Heart right ventricle (tissue), 16 donors: ENCODE measurements at places on chromosomes 16 and 17. TPM values are rescaled to one million over a fixed set of nuclear protein-coding genes. Genes with fewer than 3 reads are reported as not detected.

Gene RNF157
- 1.3 TPM for total RNA-seq

Gene MRPS7
- 156 TPM for total RNA-seq

Gene LRRC75A
- 0.52 TPM for total RNA-seq

Gene IL17C
- not detected for total RNA-seq

Gene RNF112
- 1.2 TPM for total RNA-seq

Gene HBM
- not detected for total RNA-seq

DNA sequence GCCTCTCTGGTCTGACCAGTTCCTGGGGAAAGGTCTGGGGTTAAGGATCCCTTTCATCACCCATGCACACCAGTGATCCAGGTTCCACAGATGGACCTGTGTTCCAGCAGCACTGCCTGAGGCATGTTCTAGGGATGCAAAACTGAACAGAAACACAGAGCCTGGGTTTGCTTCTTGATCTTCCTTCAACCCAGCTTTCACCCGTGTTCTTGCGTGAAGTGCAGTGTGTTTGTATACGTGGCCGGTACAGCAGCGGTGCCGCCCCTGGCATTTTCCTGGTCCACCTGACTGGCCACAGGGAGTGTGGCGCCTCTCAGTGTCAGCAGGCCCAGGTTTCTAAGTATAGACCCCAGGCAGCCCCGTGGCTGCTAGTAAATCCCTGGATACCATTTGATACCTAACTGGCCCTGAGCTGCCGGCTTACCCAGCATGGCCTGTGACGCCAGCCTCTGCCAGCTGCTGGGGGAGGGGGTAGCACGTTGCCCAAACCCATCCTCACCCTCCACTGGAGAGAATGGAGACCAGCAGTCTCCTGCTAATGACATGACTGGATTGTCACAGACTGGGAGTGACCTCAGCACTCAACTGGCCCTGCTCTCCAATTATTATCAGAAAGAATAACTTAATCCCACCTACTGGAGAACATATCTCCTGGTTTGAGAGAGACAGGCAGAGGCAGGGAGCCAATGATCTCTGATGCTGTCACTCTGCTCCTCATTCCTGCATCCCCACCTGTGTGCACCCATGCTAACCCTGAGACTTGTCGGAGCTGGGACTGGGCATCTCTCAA is 59.2 kb upstream of the LGALS9 start:
- no peak overlapping the region for H3K4me3 ChIP-seq
- no peak for DNase-seq
- no peak overlapping the region for H3K27ac ChIP-seq
- H3K36me3 ChIP-seq = no peaks in the 10 kb centered on the region
- H3K27me3 ChIP-seq = no peaks in the 10 kb centered on the region
- peaks cover 48% of the 10 kb centered on the region for H3K4me1 ChIP-seq

DNA sequence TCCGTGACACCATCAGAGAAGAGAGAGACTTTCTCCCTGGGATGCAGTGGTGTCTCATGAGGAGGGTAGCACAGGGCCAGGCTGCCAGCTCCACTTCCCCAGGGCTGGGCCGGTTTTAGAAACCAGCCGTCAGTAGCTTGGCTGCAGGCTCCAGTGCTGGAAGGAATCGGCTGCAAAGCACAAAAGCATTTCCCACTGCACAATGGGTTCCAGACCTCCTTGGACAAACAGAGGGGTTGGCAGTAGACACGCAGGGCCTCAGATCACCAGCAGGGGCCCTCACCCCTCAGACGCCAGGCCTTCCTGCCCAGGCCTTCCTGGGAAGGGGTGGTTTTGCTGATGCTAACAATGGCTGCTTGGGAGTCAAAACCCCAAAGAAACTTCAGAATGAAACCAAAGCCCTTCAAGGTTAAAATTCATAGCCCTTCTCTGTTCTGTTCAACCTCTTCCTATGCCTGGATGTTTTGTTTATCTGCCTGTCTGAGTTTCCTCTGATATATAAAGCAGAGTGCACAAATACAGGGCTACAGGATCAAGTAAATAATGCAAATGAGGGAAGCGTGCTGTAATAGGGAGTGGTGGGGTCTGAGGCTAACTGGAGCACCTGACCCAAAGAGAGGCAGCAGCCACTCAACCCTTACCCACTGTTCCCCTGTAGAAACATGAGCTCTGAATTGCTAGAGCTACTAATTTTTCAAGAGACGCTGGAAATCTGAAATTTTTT is 26.2 kb downstream of the TEKT5 start:
- no peaks in the 10 kb centered on the region for H3K27me3 ChIP-seq
- H3K4me3 ChIP-seq = no peak overlapping the region
- H3K36me3 ChIP-seq = no peaks in the 10 kb centered on the region
- DNase-seq = no peak
- H3K4me1 ChIP-seq = no peaks in the 10 kb centered on the region

- no peaks in the 10 kb centered on the region for H3K36me3 ChIP-seq
- peak within 1 kb of the TSS; percentile 63 for H3K4me3 ChIP-seq
- H3K27me3 ChIP-seq = no peaks in the 10 kb centered on the region
Measured at GRCh38 chr17:17303010-17303846, at the start of gene NT5M. Gene NT5M, plus strand, starts transcription at chr17:17303373. Its CDS starts 178 bp downstream, at chr17:17303551.

DNA sequence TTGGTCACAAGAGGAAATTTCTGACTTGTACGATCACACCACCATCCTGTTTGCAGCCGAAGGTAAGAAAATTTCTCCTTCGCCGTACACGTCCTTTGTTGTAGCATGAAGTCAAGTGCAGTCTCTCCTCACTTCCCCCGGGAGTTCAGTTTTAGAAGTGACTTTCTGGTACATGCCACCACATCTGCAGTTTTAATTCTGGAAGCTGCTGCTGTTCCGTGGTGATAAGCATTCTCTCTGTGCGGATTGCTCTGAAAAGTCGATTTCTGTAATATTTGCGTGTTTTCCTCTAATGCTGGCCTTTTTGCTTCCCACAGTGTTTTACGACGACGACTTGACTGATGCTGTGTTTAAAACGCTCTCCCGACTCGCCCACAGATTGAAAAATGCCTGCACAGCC is 20.6 kb downstream of the METTL22 start:
- no peaks in the 10 kb centered on the region for H3K27me3 ChIP-seq
- H3K4me3 ChIP-seq = no peak overlapping the region
- no peaks in the 10 kb centered on the region for H3K4me1 ChIP-seq
- peaks cover 94% of the 10 kb centered on the region for H3K36me3 ChIP-seq
- no peak overlapping the region for H3K27ac ChIP-seq
- no peak for DNase-seq

GRCh38 chr17:16676676-16677268 is 13.3 kb upstream of the CCDC144A start:
- no peak overlapping the region for H3K27ac ChIP-seq

- H3K4me3 ChIP-seq = no peak overlapping the region
- no peaks in the 10 kb centered on the region for H3K27me3 ChIP-seq
- H3K27ac ChIP-seq = no peak overlapping the region
Measured at GRCh38 chr17:16878084-16878483, 93.8 kb downstream of the TNFRSF13B start.

DNA sequence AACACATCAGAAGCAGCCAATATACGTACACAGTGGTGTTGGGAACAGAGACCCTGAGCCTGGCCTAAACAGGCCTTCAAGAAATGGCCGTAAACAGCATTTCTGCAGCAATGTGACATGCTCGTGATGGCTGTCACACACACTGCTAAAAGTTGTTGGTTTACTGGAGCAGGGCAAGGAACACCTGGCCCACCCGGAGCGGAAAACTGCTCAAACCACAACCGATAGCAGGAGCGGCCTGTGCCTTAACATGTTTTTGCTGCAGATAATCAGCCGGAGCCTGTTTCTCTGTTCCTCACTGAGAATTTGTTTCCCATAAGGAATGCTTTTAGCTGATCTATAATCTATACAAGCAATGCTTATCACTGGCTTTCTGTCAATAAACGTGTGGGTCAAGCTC is 6.0 kb upstream of the DPEP1 start:
- H3K27ac ChIP-seq = no peak overlapping the region
- no peak for DNase-seq
- no peaks in the 10 kb centered on the region for H3K4me1 ChIP-seq
- H3K36me3 ChIP-seq = no peaks in the 10 kb centered on the region

- H3K36me3 ChIP-seq = no peaks in the 10 kb centered on the region
- H3K27ac ChIP-seq = no peak overlapping the region
- H3K4me3 ChIP-seq = peak overlapping the region; percentile 32
- peaks cover 7% of the 10 kb centered on the region for H3K4me1 ChIP-seq
- H3K27me3 ChIP-seq = peaks cover 59% of the 10 kb centered on the region
- DNase-seq = peak; percentile 52
Measured at GRCh38 chr17:48012151-48012520, 25.5 kb downstream of the COPZ2 start.

- H3K4me1 ChIP-seq = no peaks in the 10 kb centered on the region
- no peaks in the 10 kb centered on the region for H3K36me3 ChIP-seq
- H3K27me3 ChIP-seq = peaks cover 45% of the 10 kb centered on the region
- no peak overlapping the region for H3K27ac ChIP-seq
- H3K4me3 ChIP-seq = no peak overlapping the region
Measured at GRCh38 chr16:5615868-5616642, 518.5 kb upstream of the EEF2KMT start.

DNA sequence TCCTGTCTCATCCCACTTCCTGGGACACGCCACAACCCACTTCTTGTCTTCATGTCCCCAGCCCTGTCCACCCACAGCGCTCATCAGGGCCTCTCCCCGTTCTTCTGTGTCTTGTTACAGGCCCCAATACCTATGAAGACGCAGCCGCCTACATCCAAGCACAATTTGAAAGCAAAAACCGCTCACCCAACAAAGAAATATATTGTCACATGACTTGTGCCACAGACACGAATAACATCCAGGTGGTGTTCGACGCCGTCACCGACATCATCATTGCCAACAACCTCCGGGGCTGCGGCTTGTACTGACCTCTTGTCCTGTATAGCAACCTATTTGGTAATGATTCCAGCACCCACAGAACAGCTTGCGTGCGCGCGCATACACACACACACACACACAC is 70.6 kb downstream of the AMFR start:
- DNase-seq = no peak
- H3K27ac ChIP-seq = no peak overlapping the region
- no peaks in the 10 kb centered on the region for H3K27me3 ChIP-seq
- H3K36me3 ChIP-seq = no peaks in the 10 kb centered on the region
- peaks cover 4% of the 10 kb centered on the region for H3K4me1 ChIP-seq

- H3K36me3 ChIP-seq = no peaks in the 10 kb centered on the region
- no peaks in the 10 kb centered on the region for H3K27me3 ChIP-seq
- no peak overlapping the region for H3K4me3 ChIP-seq
- H3K4me1 ChIP-seq = peaks cover 3% of the 10 kb centered on the region
Measured at GRCh38 chr17:20987511-20987910, 55.3 kb downstream of the USP22 start.

DNA sequence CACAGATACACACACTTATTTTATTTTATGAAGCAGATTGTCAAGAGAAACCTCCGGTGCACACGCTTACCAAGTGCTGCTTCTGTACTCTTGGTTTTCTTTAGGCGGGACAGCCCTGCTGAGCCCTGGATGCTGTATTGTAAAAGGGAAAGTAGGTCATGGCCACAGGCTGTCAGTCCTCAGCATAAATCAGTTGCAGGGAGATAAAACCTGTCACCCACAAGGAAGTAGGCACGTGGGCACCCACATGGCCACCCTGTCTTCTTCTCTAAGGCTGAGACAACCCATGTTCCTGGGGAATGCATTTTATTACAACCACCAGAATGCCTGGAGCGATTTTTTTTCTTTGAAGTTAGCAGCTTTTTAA is 59.3 kb downstream of the ASIC2 start:
- H3K4me3 ChIP-seq = no peak overlapping the region
- H3K27ac ChIP-seq = no peak overlapping the region
- H3K4me1 ChIP-seq = no peaks in the 10 kb centered on the region
- H3K27me3 ChIP-seq = no peaks in the 10 kb centered on the region
- no peaks in the 10 kb centered on the region for H3K36me3 ChIP-seq

DNA sequence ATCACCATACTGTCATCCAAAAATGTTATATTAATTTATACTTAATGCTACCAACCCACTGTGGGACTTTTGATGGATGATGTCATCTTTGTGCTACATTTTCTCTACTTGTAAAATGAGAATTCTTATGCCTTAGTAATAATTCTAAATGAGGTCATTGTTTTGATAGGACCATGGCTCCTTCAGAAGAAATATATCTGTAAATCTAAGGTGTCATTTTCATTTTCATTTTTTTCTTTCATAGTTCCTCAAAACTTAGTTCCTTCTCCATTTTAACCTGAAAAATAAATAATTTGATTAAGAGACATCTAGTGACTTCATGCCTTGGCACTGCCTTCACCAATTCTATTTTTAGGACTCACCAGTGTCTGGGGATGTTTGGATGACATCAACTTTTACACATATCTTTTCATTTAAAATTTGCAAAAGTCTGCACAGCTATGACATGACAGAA is 48.7 kb downstream of the GPRC5B start:
- no peak overlapping the region for H3K4me3 ChIP-seq
- no peaks in the 10 kb centered on the region for H3K27me3 ChIP-seq
- no peaks in the 10 kb centered on the region for H3K36me3 ChIP-seq
- H3K27ac ChIP-seq = no peak overlapping the region
- no peak for DNase-seq

GRCh38 chr16:85169333-85170065 is 57.2 kb upstream of the CIBAR2 start:
- H3K4me3 ChIP-seq = peak overlapping the region; percentile 50
- no peak overlapping the region for H3K27ac ChIP-seq
- no peaks in the 10 kb centered on the region for H3K27me3 ChIP-seq
- DNase-seq = no peak
- no peaks in the 10 kb centered on the region for H3K36me3 ChIP-seq

GRCh38 chr16:65825191-65825856 is 541.2 kb upstream of the CDH5 start:
- H3K27ac ChIP-seq = no peak overlapping the region
- no peak for DNase-seq
- no peak overlapping the region for H3K4me3 ChIP-seq
- H3K36me3 ChIP-seq = no peaks in the 10 kb centered on the region

DNA sequence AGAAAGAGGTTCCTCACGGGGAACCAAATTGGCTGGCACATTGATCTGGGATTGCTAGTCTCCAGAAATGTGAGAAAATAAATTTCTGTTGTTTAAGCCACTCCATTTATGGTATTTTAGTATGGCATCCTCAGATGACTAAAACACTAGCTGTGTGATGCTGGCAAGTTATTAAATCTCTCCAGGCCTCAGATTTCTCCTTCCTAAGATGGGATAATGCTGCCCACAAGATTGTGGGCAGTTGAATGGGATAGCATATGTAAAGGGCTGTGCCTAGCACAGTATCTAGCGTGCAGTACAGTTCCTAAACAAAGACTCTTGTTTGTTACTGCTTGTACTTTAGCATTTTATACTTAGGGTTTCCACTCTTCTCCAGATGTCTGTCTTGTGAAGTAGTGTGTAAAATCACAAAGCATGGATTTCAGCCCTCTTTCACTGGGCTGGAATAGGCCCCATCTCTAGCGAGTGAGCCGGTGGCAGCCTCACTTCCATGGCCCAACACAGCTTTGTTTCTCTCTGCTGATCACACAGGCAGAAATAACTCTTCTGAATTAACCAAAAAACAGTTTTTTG is 38.2 kb upstream of the PHAF1 start:
- no peaks in the 10 kb centered on the region for H3K4me1 ChIP-seq
- H3K27me3 ChIP-seq = no peaks in the 10 kb centered on the region
- H3K27ac ChIP-seq = no peak overlapping the region
- H3K4me3 ChIP-seq = no peak overlapping the region
- DNase-seq = no peak
